Stimulated activated naive CD8-positive, alpha-beta T cell treated with anti-CD3 and anti-CD28 coated beads, Interleukin-15, Interleukin-2, amounts not matched to agents 100 U/mL and 50 U/mL, for 24 hours (primary cell): ENCODE measurements at places on chromosomes 12 and 14.

DNA sequence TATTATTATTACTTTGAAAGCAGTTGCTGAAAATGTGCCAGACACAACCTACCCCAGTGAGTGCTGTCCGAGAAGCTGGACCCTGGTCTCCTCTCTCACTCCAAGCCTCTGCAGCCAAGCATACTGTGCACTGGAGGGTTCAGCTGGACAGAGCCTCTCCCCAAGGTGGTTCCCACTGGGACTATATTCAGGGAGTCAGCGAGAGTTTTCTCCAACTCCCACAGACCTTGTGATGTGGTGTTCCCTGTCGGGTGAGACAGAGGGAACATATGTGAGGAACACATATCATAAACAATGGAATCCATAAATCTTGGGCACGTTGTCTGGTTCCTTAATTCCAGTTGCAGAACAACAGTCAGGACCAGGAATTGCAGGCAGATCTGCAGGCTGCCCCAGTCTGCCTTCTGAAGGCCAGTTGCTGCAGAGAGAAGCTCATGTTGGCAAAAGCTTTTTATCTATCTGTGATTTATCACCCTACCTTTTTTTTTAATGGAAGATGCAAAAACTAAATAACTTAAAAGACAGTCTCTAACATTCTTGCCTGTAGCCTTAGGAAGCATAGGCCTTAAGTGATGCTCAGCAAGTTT is 619.8 kb upstream of the TBX3 start:
- DNase-seq: no peak

DNA sequence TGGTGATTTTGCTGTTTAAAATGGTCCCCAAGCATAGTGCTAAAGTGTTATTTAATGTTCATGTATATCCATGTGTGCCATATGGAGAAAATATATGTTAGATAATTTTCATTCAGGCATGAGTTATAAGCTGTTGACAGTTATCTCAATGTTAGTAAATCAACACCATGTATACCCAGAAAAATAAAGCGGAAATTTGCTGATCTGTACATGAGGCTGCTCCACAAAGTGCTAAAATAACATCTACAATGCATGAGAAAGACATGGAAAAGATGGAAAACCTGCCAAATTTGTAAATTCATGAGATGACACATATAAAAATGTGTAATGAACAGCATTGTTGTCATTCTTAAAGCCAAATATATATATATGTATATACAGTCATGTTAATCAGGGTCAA is 1199.2 kb downstream of the FSCB start:
- no peak for DNase-seq

DNA sequence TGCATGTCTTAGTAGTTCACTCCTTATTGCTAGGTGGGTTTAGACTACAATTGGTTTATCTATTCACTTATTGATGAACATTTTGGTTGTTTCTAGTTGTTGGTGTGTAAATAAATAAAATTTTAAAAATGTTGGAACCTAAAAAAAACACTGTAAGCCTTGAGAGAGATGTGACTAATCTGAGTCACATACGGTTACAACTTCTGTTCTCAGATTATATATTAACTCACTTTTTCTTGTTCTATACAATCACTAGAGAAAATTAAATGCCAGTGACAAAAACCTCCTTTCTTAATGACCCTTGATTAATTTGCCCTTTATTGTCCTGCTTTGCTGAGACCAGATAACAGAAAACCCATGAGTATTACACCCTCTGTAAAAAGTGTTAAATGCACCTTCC is 7.1 kb upstream of the TDG start:
- no peak for DNase-seq

DNA sequence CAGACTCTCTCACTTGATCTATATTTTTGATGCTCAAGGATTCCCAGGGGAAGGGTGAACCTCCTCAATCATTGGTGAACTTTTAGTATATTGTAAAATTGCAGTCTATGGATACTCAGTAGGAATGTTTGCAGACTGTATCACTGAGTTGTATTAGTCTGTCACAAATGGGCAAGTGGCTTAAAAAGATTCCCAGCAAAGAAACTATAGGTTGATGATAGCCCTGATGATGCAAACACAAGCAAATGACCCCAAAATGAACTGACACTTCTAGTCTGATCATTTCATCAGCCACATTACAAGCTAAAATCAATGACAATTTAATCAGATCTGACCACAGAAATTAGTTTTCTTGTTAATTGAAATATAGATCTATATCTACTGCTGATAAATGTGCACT is 59.5 kb downstream of the RTN1 start:
- DNase-seq: no peak

DNA sequence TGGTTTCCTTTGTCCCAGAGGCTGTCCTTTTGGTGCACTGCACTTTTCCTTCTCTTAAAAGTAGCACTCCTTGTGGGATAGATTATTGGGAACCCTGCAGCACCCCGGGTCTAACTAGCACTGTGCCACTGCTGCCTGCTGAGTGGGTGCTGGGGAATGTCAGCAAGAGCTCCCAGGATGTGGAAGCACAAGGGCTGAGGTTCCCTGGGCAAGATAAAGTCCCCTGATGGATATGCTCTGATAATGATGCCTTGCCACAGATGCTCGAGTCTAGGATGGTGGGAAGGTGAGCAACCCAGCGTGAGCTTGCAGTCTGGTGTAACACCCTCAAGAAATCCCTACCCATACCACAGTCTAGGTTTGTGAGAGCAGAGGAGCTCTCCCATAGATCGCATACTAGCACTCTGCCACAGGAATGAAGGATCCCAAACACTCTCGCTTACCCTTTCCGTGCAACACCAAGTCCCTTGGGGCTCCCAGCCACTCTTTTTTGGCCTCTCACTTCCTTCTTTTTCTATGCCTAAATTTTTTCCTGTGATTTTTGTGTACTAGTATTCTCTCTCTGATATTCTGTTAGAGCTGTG is 32.6 kb downstream of the USP15 start:
- no peak for DNase-seq

DNA sequence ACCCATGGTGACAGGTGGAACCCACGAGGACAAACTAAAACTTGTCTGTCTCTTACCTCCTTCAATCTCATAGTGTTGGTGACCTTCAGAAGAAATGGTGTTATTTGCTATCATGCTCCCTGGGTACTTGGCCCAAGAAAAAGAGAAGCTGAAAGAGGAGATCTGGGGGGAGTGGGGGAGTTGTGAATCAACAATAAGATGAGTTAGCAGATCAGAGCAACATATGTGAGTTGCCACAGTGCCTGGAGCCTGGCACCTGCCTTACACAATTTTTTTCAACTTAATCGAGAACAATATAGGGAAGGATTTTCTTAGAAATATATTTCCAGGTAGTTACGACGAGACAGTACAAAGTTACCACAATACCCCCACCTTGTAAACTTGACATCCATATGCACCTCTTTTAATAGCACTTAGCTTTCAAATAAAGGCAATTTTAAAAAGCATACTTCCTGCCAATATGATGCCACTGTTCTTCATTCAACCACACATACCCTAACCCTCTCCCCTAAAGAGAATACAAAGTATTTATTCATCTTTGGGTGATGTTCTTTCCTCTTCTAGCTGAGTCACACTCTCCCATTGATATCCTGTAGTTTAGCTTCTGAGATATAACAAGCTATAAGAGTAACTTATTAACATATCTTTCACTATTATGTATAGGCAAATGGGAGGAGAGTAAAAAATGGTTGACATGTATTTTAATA is 424.1 kb upstream of the OR4E1 start:
- no peak for DNase-seq

DNA sequence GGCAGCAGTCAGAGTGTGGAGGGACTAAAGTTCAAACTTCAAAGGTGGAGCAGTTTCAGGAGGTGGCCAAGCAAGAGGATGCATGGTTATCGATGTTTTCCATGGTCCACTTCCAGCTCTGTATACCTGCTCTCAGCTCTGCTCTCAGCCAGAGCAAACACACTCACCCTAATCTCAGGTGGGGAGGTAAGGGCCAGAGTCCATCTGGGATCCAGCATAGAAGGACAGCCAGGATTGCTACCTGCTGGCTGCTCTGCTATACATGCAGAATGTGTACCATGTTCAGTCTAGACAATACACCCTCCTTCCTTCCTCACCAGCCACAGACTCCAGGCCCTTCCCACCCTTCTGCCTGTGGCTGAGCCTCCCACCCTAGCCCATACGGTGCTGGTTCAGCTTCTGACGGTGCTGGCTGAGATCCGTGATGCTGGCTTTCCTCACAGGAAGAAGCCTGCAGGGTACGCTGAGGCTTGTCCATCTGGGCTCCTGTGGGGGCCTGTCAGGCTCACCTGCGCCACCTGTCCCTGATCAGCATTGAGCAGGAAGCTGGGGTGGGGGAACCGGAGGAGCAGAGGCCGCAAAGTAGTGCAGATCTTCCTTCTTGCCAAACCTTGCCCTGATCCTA is 2.4 kb downstream of the CBLN3 start:
- no peak for DNase-seq

DNA sequence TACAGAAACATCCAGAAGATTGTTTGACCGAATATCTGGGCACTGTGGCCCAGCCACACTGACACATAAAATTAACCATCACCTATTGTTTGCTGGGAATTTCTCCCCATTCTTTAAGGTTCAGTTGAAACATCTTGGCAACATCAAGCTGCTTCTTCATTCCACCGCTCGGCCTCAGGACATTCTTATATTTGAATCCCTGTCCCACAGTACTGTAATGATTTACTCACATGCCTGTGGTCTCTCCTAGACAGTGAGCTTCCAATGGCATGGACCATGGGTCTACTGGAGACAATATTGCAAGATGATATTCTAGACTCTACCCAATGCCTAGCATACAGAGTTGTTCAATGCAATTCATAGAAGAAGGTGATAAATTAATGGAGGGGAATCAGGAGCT is 56.1 kb downstream of the EMP1 start:
- DNase-seq: no peak

DNA sequence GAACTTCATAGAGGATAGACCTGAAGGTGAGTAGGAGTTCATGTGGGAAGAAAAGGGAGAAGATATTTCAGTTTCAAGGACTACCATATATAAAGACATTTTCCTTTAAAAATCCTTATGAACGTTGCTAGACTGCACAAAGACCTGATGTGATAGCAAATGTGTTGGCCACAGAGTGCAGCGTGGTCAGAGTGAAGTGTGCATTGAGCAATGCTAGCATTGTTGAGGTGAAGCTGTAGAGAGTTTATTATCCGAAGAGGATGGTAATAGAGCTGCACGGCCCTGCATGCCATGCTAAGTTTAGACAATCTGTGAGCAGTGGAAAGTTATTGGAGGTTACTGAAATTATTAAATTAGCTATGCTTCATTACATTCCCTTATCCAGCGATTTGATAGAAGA is 413.0 kb downstream of the CCDC91 start:
- DNase-seq: no peak

GRCh38 chr14:92703516-92703915 is 44.9 kb downstream of the LGMN start:
- DNase-seq: no peak

- no peak for DNase-seq
These were observed 11.8 kb downstream of the P2RX7 start for GRCh38 chr12:121144416-121144914.

DNA sequence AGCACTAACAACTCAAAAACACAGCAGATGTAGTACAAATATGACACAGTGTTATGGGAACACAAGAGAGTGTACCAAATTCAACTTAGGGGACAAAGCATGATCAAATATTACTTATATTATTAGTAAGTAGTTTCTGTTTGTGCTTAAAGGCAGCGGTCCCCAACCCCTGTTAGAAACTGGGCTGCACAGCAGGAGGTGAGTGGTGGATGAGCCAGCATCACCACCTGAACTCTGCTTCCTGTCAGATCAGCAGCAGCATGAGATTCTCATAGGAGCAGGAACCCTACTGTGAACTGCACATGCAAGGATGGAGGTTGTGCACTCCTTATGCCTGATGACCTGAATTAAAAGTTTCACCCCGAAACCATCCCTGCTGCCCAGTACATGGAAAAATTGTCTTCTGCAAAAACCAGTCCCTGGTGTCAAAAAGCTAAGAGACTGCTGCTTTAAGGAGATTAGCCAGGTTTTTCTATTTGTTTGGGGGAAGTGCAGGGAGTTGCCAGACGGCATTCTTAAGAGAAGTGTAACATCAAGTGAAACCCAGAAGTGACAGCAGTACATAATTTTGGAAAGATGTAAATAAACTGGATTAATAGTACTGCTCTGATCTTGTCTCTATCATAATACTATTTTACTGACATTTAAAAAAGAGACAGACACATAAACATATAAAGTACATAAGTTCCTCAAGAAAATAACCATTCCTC is 26.7 kb downstream of the GTF2A1 start:
- DNase-seq: no peak

DNA sequence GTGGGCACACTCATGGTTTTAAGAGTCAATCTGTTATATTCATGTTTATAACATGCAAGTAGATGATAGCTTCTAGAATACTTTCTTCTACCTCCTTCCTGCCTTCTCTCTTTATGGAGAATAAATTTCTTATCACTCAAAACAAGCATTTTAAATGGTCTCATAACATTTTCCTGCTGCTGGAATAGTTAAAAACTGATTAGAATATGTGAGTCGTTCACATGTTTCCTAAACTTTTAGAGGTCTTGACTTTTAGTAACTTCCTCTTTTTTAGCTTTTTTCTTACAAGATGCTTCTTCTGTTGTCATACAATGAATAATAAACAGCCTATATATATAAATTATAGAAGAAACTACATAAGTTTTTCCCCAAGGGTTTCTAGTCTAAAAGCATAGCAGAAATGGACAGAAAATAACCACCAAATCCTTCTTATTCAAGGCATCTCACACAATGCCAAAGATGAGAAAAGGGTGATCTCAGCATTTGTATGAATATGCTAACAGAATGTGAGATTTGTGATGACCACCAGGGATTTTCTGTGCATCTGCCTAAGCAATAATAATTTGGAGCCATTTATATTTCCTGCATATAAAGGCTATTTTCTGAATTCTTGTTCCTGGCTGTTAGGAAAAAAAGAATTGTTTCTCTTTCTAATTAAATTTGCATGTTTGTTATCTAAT is 127.8 kb downstream of the DAAM1 start:
- DNase-seq: no peak

GRCh38 chr12:63928305-63928704 is 83.8 kb downstream of the SRGAP1 start:
- no peak for DNase-seq

- no peak for DNase-seq
These were observed 22.4 kb downstream of the OR10G2 start for GRCh38 chr14:21612324-21612723.

DNA sequence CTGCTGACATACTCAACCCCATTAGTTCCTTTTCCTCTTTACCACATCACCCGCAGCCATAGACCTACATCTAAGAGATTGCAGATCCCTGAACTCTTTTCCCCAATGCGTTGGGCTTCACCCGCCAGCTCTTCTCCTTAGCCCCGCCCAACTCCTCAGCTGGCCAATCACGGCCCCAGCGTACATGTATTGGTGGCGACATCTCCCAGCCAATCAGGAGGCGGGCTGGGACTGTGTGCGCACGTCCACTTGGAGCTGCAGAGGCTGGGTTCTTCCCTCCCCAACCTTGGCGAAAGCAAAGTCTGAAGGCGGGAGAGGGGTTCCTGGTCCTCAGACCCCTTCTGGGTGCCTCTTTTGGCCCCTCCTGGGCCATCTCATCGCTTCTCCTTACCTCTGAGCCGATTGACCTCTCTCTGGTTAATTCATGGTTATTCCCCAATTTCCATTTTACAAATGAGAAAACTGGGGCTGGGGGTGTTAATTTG is 11.0 kb downstream of the PDE1B start:
- peak; percentile 86 for DNase-seq
